Osteocyte (in vitro differentiated cells): ENCODE measurements at places on chromosomes 2 and 18. TPM values are rescaled to one million over a fixed set of nuclear protein-coding genes. Genes with fewer than 3 reads are reported as not detected.

SRD5A2 gene
- not detected in 2 replicates for total RNA-seq

XIRP2 gene
- 0.08 TPM in 1 of 2 replicates, not detected in the other for total RNA-seq

PPP4R3B gene
- 49.7 and 53.4 TPM in 2 replicates for total RNA-seq

DNA sequence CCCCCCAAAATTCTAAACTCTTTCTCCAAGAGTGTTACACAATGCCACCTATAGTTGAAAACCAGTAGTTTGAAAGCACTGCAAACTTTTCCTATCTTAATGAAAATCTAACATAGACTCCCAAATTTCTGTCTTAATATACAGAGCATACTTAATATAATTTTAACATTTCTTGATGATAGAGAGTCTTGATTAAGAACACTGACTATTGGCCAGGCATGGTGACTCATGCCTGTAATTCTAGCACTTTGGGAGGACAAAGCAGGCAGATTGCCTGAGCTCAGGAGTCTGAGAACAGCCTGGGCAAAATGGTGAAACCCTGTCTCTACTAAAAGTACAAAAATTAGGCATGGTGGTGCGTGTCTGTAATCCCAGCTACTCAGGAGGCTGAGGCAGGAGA, 34.2 kb downstream of the ASXL2 start:
- no peak for DNase-seq

DNA sequence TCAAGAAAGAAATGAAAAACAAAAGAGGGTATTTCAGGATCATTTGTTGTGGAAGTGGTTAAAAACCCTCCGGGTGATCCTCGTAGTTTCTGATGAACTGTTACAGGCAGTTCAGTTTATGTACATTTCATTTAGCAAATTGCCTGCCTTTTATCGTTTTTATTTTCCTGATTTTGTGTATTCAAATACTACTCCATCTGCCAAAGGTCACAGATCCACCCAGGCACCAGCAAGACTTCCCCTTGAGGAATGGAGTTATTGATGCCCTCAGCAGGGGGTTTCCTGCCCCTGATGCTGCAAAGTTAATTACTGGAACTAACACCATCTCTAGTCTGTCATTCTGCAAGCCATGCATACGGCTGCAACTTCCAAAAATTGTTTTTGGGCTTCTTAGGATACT, 641.9 kb downstream of the SLC4A3 start:
- DNase-seq: no peak

GRCh38 chr18:35157181-35157580, 83.7 kb upstream of the ZNF397 start:
- no peak for DNase-seq

KRTCAP3 gene
- 2.3 and 3.2 TPM in 2 replicates for total RNA-seq

ACKR3 gene
- 36.9 and 40.5 TPM in 2 replicates for total RNA-seq

DNA sequence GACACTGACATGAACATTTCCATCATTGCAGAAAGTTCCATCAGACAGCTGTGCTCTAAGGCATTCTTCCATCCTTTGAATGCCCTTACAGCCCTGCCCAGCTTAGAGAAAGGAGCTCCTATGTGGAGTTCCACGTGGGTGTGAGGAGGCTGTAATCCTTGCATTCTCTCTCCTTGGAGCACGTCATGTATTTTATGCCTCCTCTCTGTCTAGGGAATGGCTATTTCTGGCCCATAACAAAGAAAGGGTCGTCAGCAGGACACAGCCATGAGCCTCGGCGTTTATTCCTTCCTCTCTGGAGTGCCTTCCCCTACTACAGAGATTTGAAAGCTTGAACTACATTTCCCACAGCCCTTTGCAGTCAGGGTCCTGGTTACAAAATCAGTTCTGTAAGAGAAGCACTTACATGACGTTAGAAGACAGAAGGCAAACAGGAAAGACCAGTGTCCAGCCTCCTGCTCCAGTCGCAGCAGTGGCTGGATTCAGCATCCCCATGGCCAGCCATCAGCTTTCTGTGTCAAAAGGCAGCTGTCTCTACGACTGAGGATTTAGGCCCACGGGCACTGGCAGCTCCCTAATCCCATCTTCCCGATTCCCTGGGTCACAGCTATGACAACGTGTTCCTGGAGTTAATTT, 234.9 kb downstream of the TFCP2L1 start:
- DNase-seq: no peak

DNA sequence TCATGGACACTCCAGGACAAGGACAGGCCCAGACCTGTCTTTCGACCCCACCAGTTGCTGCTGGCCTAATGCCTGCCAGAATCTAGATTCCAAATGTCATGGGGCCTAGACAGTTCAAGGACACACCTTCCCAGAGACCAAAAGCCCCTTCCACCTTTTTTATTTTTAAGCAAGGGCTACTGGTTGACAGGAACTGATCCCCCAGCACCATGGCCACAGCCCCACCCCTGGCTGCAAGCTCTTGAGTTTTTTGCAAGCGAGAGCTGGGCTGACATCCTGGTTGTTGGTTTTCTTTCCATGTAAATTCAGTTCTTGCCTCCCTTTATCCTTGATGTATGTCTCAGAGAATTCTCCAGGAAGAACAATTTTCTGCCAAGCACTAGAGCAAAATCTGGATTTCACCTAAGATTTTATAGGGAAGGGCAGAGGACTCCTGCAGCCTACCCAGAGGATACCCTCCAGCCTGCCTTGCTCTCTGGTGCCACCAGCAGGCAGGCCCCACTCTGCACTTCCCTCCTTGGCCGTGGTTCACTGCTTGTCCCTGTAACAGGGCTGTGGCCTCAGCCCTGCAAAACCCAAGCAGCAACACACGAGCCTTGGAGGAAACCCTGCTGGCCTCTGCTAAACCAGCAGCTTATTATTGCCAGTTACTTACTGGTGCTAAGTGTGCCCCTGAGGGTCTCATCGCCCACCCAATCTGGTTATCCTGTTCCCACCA, 97.7 kb downstream of the TWIST2 start:
- DNase-seq: peak; percentile 87

- no peak for DNase-seq
These were observed 294.1 kb downstream of the ALK start for GRCh38 chr2:29627279-29627711.

C2orf15 gene
- total RNA-seq: 0.26 TPM in 1 of 2 replicates, not detected in the other

DNA sequence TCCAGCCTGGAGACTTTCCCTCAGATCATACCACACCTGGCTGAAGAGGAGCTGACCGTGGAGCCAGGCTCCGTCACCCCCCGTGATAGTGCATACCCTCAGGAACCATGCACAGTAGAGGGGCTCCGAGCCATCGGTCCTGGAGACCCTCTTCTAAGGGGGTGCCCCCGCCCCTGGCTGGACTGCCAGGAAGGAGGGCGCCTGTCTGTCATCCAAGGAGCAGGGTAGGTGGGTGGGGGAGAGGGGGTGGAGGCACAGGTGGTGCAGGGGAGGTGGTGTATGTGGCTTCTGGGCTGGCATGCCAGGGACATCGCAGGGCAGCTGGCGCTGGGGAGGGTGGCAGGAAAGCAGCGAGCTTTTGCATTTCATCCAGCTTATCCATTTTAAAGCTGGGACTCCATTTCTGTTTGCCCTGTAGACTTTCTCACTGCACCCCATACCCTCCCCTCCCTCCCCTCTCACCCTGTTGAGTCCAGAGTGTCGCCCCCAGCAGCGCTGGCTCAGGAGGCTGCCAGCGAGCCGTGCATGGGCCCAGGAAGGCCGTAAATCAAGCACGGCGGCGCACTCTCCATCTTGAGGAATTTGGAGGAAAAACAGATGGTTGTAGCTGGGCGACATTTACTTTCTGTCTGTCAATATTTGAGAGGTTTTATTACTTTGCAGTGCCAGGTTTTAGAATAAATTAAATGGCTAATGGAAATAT, 56.2 kb upstream of the HS6ST1 start:
- DNase-seq: no peak

FEV gene
- not detected in 2 replicates for total RNA-seq

GRCh38 chr2:7525746-7526145, 608.5 kb downstream of the RNF144A start:
- no peak for DNase-seq

- DNase-seq: peak; percentile 84
These were observed 71.7 kb downstream of the NCAPH start for GRCh38 chr2:96407041-96407918.
